ENCODE measurements at places on chromosomes 1 and 21. TPM values are rescaled to one million over a fixed set of nuclear protein-coding genes. Genes with fewer than 3 reads are reported as not detected.

The PYHIN1 gene
- total RNA-seq: not detected

The PAPPA2 gene
- total RNA-seq: not detected

The OR10Z1 gene
- total RNA-seq: not detected

The GSTM1 gene
- total RNA-seq: not detected

The C4BPB gene
- total RNA-seq: not detected

The MROH9 gene
- not detected for total RNA-seq

The RHEX gene
- total RNA-seq: not detected

The SYDE2 gene
- total RNA-seq: 5.3 TPM

DNA sequence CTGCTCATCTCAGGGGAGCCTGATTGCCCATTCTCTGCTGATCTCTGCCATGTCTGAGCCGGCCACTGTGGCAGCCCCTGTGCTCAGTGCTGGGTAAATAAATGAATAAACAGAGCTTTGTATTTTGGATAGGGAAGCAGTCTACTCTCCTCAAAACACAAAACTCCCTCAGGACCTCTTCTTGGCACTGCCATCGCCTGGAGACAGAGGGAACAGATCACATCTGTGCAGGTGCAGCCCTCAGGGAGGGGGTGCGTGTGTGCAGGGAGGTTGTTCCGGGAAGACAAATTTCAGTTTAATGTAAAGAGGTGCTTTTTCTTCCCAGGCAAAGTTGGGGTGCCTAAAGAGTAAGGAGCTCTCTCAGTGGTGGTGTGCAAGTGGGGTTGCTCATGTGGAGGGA, 7.7 kb upstream of the FAM167B start:
- peak overlapping the region; percentile 87 for H3K27ac ChIP-seq
- H3K36me3 ChIP-seq: no peaks in the 10 kb centered on the region
- no peak for DNase-seq
- no peaks in the 10 kb centered on the region for H3K27me3 ChIP-seq
- no peak overlapping the region for H3K4me3 ChIP-seq

DNA sequence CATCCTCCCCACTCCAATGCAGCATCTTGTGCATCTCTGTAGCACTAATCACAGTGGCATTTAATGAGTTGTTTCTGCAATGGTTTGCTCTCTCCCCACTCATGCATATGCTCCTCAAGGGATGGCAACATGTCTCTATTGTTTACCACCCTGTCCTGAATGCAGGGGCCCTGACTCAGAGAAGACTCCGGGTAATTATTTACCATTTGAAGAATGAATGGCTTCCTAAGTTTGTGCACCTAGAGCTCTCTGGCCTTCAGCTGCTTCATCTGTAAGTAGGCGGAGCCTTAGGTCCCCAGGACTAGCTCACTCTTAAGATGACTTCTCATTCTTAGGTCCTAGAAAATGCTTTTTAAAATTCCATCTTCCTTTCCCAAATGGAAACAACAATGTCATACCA, 63.7 kb upstream of the IGSF21 start:
- no peaks in the 10 kb centered on the region for H3K36me3 ChIP-seq
- DNase-seq: no peak
- H3K4me1 ChIP-seq: no peaks in the 10 kb centered on the region
- no peak overlapping the region for H3K27ac ChIP-seq
- H3K27me3 ChIP-seq: peaks cover 51% of the 10 kb centered on the region

DNA sequence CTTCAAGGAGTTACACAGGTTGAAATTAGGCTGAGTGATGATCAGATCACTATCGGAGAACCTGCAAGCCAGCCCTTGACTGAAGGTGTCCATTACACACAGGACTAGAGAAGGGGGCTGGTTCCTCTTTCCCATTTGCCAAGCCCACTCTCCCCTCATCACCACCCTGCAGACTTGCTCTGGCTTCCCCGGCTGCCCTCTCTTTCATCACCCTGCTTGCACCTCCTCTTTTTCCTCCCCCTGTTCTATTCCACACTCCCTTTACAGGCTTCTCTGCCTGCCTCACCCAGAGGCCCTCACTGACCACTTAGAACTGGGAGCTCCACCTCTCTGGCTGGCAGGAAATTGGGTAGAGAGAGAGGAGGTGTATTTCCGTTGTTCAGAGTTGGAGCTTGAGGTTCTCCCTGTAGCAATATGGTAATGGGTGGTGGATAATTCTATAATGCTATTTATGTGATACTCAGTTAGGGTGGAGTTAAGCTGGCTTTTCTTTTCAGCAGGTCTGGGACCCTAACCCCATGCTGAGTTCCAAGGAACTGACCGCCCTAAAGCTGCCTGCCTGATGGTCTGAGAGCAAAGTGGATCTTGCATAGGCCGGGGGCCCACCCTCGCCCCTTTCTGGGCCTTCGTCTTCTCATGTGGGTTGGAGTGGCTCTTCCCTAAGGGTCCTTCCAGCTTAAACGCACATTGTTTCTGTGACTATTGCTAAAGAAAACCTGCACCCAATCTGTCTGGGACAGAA, 111.8 kb upstream of the ADAR start:
- no peak for DNase-seq
- H3K4me3 ChIP-seq: no peak overlapping the region
- H3K4me1 ChIP-seq: no peaks in the 10 kb centered on the region
- H3K27ac ChIP-seq: no peak overlapping the region
- H3K36me3 ChIP-seq: no peaks in the 10 kb centered on the region

DNA sequence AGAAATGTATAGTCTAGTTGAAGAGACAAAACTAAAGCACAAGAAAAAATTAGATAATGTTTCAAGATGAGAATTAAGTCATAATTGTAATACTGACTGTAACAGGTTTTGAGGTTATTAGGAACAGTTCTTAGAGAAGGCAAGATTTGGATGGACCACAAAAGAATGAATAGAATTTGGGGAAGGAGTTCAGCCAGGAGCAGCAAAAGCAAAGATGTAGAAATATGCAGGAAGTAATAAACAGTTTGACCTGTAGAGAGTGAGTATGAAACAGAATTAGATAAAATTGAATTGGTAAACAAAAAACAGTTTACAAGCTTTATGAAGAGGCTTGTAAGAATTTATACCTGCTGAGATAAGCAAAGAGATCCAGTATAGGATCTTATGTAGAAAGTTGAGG, 16.3 kb downstream of the VPS45 start:
- no peak for DNase-seq
- no peak overlapping the region for H3K27ac ChIP-seq
- H3K4me1 ChIP-seq: no peaks in the 10 kb centered on the region
- H3K36me3 ChIP-seq: peaks cover 11% of the 10 kb centered on the region
- H3K4me3 ChIP-seq: no peak overlapping the region

DNA sequence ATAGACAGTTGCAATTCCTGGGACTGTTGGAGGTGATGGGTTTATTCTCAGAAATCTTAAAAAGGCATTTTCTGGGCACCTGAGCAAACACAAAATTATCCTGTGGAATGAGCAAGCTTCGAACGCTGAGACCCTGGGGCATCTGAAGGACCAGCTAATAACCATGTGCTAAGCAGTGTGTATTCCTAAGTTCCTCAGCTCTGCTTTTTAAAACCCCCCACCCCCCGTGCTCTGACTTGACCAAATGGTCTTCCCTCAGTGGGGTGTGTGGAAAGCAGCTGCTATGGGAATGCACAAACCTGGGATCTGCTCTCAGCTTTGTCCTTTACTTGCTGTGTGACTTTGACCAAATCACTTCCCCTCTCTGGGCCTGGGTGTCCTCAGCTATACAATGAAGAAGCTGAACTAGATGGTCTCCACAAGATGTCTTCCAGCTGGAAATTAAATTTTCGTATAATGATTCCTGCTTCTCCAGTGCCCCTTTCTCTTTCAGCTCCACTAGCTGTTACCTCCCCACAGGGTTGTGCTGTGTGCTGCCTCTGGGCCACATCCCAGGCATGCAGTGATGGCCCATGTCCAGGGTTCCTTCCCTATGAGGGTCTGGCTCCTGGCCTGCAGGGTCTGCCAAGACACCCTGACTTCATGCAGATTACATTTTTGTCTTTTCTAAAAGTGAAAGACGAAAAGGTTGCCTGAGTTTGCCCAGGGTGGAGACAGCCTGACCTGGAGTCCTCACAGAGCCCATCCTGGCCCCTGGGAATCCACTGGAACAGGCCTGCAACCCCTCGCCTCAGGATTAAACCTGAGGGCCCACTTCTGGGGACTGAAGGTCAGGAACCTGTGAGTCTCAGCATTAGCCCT, 14.9 kb upstream of the CD247 start:
- no peak overlapping the region for H3K4me3 ChIP-seq
- H3K27ac ChIP-seq: no peak overlapping the region
- no peak for DNase-seq
- H3K27me3 ChIP-seq: no peaks in the 10 kb centered on the region
- no peaks in the 10 kb centered on the region for H3K36me3 ChIP-seq

GRCh38 chr1:246577082-246577719, 10.9 kb downstream of the CNST start:
- no peak for DNase-seq
- H3K27ac ChIP-seq: no peak overlapping the region

GRCh38 chr1:119917304-119918055, 21.2 kb upstream of the ADAM30 start:
- no peaks in the 10 kb centered on the region for H3K27me3 ChIP-seq
- no peak overlapping the region for H3K4me3 ChIP-seq
- H3K4me1 ChIP-seq: no peaks in the 10 kb centered on the region
- H3K27ac ChIP-seq: no peak overlapping the region

GRCh38 chr1:42730002-42730401, 10.0 kb downstream of the CLDN19 start:
- peaks cover 4% of the 10 kb centered on the region for H3K4me1 ChIP-seq
- no peaks in the 10 kb centered on the region for H3K36me3 ChIP-seq
- H3K4me3 ChIP-seq: no peak overlapping the region
- H3K27me3 ChIP-seq: no peaks in the 10 kb centered on the region
- no peak for DNase-seq
- no peak overlapping the region for H3K27ac ChIP-seq

DNA sequence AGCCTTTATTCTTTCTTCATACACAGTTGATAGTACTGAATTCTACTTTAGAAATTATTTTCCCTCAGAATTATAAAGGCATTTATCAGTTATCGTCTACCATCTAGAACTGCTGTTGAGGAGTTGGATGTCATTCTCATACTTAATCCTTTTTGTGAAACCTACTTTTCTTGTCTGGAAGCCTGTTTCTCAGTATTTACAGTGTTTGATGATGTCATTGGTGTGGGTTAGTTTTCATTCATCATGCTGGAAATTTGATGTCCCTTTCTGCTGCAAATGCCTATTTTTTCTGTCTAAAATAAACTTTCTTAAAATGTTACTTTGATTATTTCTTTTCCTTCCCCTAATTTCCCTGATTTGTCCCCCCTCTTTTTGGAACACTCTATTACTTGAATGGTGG, 22.8 kb upstream of the ZNF281 start:
- no peak overlapping the region for H3K27ac ChIP-seq
- 0 out of 2 replicates have a peak, but pooled peaks cover 7% of the 10 kb centered on the region for H3K4me1 ChIP-seq
- H3K27me3 ChIP-seq: no peaks in the 10 kb centered on the region
- DNase-seq: no peak
- no peaks in the 10 kb centered on the region for H3K36me3 ChIP-seq
- H3K4me3 ChIP-seq: no peak overlapping the region

GRCh38 chr1:234108921-234109320, 204.4 kb downstream of the SLC35F3 start:
- no peaks in the 10 kb centered on the region for H3K36me3 ChIP-seq
- no peak for DNase-seq
- H3K4me1 ChIP-seq: no peaks in the 10 kb centered on the region
- H3K27me3 ChIP-seq: no peaks in the 10 kb centered on the region
- H3K4me3 ChIP-seq: no peak overlapping the region

- no peaks in the 10 kb centered on the region for H3K4me1 ChIP-seq
- no peak for DNase-seq
- H3K27ac ChIP-seq: no peak overlapping the region
- peaks cover 42% of the 10 kb centered on the region for H3K36me3 ChIP-seq
- H3K27me3 ChIP-seq: no peaks in the 10 kb centered on the region
Observed at GRCh38 chr1:19073311-19074186, 117.1 kb upstream of the IFFO2 start.

GRCh38 chr1:84771895-84772294, 81.6 kb upstream of the SSX2IP start:
- H3K4me1 ChIP-seq: no peaks in the 10 kb centered on the region
- no peaks in the 10 kb centered on the region for H3K36me3 ChIP-seq
- no peak overlapping the region for H3K27ac ChIP-seq
- H3K27me3 ChIP-seq: no peaks in the 10 kb centered on the region
- DNase-seq: no peak

DNA sequence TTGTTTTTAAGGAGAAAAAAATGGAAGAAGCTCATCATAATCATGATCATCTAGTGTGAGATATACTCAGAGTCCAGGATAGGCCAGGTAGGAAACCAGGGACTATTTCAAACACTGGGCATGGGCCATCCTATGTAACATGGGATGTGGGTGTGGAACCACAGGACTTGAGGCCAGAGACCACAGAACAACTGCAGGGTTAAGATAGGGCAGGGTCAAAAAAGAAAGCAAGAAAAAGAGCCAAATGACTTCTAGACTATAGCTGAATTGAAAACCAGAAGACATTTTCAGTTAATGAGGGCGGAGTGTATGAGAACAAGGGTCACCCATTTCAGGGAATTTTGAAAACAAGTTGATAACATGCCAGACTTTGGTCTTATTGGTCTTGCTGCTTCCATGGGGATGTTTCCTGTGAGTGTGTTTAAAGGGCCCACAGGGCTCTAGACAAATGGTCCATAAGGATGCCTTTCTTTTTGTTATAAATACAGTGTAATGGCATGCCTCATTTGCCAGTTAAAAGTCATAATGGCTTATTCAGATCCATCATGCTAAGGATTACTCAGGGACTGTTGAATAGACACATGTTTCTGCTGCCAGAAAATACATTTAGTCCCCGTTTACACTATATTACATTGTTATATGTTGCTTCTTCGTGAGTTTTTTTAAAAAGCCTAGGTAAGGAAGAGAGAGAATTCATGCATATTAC, 182.0 kb upstream of the C21orf91 start:
- no peak for DNase-seq
- no peaks in the 10 kb centered on the region for H3K36me3 ChIP-seq
- H3K27ac ChIP-seq: no peak overlapping the region
- H3K4me3 ChIP-seq: no peak overlapping the region
- H3K4me1 ChIP-seq: no peaks in the 10 kb centered on the region

- H3K27ac ChIP-seq: no peak overlapping the region
- no peak for DNase-seq
- H3K27me3 ChIP-seq: no peaks in the 10 kb centered on the region
- H3K4me3 ChIP-seq: no peak overlapping the region
- no peaks in the 10 kb centered on the region for H3K4me1 ChIP-seq
Observed at GRCh38 chr1:197041486-197042353, 25.3 kb downstream of the F13B start.

- no peaks in the 10 kb centered on the region for H3K36me3 ChIP-seq
- H3K4me3 ChIP-seq: no peak overlapping the region
- H3K27ac ChIP-seq: no peak overlapping the region
- no peak for DNase-seq
Observed at GRCh38 chr1:63813829-63814277, 40.0 kb downstream of the ROR1 start.

- H3K4me1 ChIP-seq: no peaks in the 10 kb centered on the region
- H3K27ac ChIP-seq: no peak overlapping the region
- no peak for DNase-seq
- no peak overlapping the region for H3K4me3 ChIP-seq
Observed at GRCh38 chr1:55146781-55147180, 68.4 kb downstream of the USP24 start.

GRCh38 chr1:64139877-64140276, 63.5 kb upstream of the UBE2U start:
- no peaks in the 10 kb centered on the region for H3K4me1 ChIP-seq
- no peaks in the 10 kb centered on the region for H3K36me3 ChIP-seq
- H3K27ac ChIP-seq: no peak overlapping the region
- no peaks in the 10 kb centered on the region for H3K27me3 ChIP-seq
- no peak overlapping the region for H3K4me3 ChIP-seq

GRCh38 chr1:1665815-1666251, 7.0 kb upstream of the CDK11B start:
- no peaks in the 10 kb centered on the region for H3K36me3 ChIP-seq
- H3K4me1 ChIP-seq: no peaks in the 10 kb centered on the region
- H3K27ac ChIP-seq: no peak overlapping the region
- no peak for DNase-seq

All from HCT116 (cell line).